CD4-positive, alpha-beta T cell (primary cell): ENCODE measurements at places on chromosomes 6 and 20.

GRCh38 chr6:104689551-104690205 lies 170.0 kb downstream of the HACE1 start:
- no peak for DNase-seq

DNA sequence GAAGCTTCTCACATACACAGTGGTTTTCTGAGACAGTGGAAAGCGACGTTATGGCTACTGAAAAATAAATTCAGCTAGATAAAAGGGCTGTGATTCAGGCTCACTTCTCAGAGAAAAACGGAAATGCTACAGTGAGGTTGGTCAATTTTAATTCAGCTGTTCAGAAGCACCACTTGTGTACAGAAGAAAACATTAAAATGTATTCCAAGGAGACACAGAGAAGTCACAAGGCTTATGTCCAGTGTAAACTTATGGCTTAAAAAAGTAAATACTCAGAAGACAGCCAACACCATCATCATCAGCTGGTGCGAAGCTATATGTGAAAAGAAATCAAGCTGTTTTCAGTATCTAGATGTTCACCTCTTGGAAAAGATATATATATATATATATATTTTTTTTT lies 68.6 kb downstream of the ABHD12 start:
- DNase-seq: no peak

DNA sequence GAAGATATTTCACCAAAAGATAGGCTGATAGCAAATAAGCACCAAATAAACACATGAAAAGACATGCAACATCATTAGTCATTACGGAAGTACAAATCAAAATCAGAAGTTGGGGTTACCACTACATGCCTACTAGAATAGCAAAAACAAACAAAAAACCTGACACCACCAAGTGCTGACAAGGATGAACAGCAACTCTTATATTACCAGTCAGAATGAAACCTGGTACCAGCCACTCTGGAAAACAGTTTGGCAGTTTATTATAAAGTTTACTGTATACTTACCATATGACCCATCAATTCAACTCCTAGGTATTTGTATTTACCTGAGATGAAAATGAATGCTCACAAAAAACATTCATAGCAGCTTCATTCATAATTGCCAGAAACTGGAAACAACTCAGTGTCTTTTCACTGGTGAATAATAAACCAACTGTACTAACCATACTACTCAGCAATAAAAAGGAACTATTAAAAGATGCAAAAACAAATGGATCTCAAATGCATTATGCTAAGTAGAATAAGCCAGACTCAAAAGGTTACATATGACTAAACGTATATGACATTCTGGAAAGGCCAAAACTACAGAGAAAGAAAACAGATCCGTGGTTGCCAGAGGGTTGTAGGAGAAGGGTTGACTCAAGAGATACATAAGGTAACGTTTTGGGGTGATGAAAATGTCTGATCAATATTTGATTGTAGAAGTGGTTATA lies 33.0 kb downstream of the NUP153 start:
- DNase-seq: no peak

GRCh38 chr6:35521235-35521634 lies 8.5 kb upstream of the TULP1 start:
- DNase-seq: no peak

DNA sequence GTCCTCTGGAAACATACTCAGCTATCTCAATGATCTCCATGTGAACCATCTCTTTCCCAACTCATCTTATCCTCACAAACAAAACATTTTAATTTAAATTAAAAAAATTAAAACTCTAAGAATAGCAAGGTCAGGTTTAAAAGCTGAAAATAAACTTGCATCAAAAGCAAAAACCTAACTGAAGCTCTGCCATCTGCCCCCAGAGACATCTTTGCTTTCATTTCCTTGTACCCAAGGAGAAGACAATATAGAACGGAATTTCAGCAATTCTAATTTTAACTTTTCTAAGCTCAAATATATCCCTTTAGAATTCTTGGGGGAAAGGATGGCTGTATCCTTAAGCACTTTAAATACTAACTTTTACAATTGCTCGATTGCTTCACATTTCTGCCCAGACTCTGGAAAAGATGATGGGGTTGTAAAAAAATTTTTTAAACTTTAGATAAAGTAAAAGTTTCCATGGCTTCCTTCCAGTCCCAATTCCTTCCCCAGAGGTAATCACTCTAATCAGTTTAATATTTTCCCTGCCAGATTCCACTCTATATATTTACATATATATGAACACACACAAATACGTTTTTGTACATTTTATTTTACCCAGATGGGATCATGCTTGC lies 69.2 kb upstream of the SMIM29 start:
- DNase-seq: no peak
